ENCODE measurements at places on chromosomes 3 and 15.

- no peak for DNase-seq
These were observed 60.4 kb downstream of the OSTN start for GRCh38 chr3:191259486-191259885.

GRCh38 chr3:122635789-122636188, 44.9 kb upstream of the PARP14 start:
- no peak for DNase-seq

DNA sequence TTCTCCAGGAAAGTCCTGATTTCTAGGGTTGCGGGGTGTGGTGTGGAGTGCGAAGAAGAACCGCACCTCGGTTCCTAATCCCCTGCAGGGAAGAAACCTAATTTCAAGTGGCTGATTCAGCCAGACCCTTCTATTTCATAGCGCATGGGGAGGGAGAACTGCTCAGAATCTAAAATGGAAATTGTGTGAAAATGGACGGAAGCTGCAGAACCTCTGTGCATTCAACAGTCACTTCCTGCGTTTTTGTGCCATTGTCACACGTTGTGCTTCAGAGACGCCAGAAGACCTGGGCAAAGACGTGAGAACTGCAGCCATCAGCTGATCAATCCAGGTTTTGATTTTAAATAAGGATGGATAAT, 1.2 kb downstream of the SIDT1 start:
- no peak for DNase-seq

- DNase-seq = no peak
These were observed 27.6 kb upstream of the FBLN2 start for GRCh38 chr3:13521309-13521708.

GRCh38 chr15:49229922-49230321, 59.9 kb downstream of the GALK2 start:
- no peak for DNase-seq

GRCh38 chr3:158727206-158728060, 4.8 kb downstream of the RARRES1 start:
- no peak for DNase-seq

GRCh38 chr15:80875568-80876347, 96.6 kb downstream of the CEMIP start:
- no peak for DNase-seq

DNA sequence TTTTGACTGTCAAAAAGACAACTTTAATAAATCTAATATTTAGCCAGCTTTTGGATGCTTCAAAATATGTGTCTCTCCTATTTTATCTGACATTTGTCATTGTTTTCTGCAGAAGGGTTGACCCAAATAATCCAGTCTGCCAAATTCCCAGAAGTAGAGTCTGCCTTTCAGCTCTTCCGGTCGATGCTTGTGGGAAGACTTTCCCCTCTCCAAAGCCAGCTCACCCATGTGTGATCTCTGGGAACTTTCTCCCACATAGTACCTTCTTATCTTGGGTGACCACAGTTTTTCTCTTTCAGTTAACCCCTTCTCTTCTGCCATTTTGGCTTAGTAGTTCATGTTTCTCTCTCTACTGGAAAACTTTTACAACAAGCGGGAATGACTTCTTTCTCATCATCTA, 94.1 kb downstream of the ASB7 start:
- no peak for DNase-seq

DNA sequence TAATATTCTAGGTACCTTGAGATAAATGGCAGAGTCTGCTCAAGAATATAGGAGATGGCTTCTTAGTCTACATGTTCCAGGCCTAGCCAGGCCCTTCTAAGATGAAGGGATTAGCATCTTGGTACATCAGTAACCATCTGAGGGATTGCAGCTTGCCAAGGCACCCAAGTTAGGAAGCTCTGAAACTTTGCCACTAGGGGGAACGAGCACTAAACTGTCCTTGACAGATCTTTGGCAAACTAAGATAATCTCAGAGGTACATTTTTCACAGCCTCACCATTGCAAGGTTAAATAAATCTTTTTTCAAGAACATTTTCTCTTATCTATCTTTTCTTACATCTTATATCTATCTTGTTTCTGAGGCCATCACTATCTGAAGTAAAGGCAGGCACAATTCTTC, 351.2 kb downstream of the RAP2B start:
- DNase-seq = no peak

- no peak for DNase-seq
These were observed 151.9 kb upstream of the FEZF2 start for GRCh38 chr3:62525281-62525680.

DNA sequence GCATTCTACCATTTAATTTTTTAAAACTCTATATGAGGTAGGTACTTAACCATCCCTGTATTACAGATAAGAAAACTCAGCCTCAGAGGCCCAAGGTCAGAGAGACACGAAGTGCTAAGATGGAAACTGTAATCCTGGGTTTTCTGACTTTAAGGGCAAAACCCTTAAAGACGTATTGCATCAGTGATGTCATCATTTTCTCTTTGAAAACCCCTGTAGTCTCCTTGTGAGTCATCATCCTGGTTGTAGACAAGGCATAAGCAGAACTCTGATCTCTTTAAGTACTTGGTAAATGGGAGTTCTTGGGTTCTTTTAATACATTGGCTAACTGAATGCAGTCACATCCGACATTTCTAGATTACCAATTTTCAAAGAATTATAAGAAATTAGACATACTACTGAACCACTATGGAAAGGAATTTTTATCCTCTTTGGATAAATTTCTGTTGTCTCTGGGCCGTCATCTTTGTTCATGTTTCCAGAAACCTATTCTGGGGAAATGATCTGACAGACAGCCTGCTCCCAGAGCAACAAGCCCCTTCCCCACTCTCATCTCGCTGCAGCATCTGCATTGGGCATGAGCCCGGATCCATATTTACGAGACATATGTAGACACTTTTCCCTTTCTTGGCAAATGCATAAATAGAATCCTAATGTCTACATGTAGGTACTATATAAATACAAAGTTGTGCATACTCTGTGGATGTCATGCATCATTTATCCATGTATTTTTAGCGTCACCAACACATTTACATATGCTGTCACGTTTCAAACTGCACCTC, 48.7 kb upstream of the MDFIC2 start:
- no peak for DNase-seq

- no peak for DNase-seq
These were observed 119.5 kb upstream of the SPATA12 start for GRCh38 chr3:56940976-56941375.

DNA sequence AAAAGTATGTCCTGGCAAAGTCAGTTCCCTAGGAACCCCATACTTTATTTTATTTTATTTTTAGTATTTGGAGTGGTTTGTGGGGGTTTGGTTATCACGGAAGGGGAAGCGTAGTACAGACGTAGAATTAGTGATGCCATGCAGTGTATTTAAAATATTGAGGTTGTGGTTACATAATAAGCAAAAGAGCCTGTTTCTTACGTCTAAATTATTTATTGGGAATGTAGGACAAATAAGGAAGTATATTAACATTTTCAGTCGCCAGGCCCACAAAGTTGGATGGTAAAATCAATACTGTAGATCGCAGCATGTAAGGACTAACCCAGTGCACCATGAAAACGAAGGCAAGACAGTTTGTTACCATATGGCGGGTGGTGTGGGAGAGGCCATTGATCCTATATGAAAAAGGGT, 558 bp downstream of the DTWD1 start:
- DNase-seq = no peak

DNA sequence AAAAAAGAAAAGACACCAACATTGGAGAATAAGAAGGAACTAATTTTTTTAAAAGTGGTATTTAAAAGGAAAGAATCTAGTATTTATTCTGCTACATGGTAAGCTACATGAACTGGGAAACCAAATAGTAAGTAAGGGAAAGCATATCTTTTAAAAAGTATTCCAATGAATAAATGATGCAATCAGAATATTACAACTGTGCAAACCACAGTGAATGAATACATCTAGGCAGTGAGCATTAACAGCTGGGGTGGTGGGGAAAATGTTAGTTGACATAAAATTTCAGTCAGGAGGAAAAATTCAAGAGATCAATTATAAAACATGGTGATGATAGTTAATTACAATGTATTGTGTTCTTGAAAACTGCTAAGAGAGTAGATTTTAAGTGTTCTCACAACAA, 16.9 kb downstream of the ICE2 start:
- no peak for DNase-seq

GRCh38 chr3:24648063-24648462, 153.4 kb upstream of the THRB start:
- no peak for DNase-seq

DNA sequence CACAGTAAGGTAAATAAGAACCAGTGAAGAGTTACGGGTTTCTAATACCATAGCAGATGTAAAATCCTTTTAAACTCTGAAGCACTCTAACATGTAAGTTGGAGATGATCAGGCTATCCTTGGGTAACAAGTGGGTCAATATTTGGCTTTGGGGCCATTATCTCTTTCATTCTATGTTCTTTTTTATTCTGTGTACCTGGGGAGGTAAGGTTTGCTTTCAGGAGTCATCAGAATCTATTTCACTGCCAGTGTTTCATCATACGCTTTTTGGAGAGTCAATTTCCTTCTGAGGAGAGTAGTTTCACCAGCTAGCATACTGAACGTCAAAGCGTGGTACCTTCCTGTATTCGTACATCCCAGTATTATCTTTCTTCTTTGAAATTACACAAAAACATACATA, 166.5 kb downstream of the GMNC start:
- no peak for DNase-seq

- no peak for DNase-seq
These were observed at the start of gene THRB for GRCh38 chr3:24494618-24495325. Gene THRB, minus strand, starts transcription at chr3:24494850.

DNA sequence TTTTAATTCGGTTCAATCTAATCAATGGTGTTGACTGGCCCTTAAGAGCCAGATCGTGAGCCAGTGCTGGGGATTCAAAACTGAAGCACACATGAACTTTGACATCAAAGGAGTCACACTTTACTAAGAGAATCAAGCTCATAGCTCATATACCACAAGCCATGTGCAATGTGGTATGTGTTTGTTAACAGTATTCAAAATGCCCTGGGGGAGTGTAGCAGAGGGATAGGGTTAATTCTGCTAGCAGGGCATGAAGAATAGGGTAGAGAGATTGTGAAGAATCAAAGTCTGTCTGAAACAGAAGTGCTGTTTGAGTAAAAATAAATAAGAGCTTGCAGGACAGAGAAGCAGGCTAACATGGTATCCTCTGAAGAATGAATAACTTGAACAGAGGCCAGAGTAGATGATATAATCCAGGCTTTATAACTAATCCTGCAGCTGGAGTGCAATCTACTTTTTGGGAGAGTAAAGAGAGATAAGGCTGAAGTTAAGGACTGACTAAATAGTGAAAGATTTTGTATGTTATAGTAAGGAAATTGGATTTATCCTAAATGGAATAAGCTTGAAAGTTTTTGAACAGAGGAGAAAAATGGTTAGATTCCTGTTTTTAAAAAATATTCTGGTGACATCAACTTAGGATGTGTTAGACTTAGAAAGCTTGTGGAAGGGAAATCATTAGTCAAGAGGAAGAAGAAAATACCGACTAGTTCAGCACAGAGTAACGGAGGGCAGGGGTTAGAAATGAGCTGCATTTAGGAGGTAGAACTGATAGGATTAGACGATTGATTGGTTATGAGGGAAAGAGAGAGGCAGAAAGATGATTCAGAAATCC, 292.0 kb downstream of the NFKBIZ start:
- no peak for DNase-seq

GRCh38 chr15:62844564-62845240, 197.8 kb upstream of the TPM1 start:
- no peak for DNase-seq

DNA sequence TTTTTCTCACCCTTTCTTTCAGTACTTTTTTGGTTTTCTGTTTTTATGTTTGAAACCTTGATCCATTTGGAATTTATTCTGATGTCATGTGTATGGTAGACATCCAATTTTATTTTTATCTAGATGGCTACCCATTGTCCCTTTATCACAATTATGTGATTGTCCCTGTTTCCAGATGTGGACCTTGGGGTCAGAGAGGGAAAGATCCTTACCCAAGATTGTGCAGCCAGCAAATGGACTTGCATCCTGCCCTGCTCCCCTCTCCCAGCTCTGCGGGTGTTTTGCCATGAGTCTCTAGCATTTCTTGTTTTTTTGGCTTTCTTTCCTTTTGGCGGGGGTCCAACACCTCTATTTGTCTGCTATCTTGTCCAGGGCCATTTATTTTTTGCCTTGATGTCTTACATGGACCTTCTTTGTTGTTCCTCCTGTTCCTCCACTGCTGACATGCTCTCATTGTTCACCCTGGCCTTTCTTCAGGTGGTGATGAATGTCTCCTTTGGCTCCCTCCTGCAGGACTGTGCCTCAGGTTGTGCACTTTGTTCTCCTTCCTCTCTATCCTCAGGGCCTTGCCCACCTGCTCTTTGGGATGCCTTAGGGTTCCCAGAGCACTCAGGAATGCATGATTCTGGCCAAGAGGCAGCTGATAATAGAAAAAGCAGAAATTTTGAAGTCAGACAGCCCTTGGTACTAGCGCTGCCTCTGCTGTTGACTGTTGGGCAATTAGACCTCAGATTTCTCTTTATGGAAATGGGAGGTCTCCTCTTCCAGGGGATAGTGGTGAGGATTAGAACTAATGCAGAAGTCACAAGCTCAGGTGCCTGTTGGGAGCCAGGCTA, 84.3 kb downstream of the EEFSEC start:
- DNase-seq = no peak

- no peak for DNase-seq
These were observed 2.4 kb downstream of the RPL39L start for GRCh38 chr3:187136936-187137335.

DNA sequence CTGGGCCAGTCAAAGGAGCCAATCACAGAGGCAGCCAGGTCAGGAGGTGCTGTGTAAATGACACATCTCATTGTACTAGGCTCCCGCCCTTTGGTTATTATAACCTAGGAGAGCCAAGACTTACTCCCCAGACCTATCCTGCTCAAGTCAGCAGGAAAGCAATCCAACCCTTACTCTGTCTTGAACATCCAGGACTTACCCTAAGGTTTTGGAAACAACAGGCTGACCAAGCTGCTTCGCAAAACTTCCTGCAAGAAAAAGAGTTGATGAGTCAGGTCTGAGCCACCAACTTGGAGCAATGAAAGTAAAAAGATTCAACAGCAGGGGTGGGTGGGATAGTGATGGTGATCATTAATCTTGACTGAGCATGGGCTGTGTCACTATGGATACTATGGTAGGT, 144.4 kb downstream of the MYLK start:
- no peak for DNase-seq

GRCh38 chr3:185757176-185757575, 67.7 kb downstream of the IGF2BP2 start:
- no peak for DNase-seq

All from stimulated activated CD8-positive, alpha-beta memory T cell treated with anti-CD3 and anti-CD28 coated beads, Interleukin-4, amount 100 ng/mL, for 1 hour (primary cell).